AG04450 (cell line): ENCODE measurements at places on chromosomes 4 and X. TPM values are rescaled to one million over a fixed set of nuclear protein-coding genes. Genes with fewer than 3 reads are reported as not detected.
A peak's percentile ranks its signal among the peaks of the same experiment; 100 is the strongest.

The TBC1D9 gene
- 18.4 and 22.0 TPM in 2 replicates for polyA plus RNA-seq

The SLC49A3 gene
- 0.11 TPM in 1 of 2 replicates, not detected in the other for polyA plus RNA-seq

The REELD1 gene
- polyA plus RNA-seq = not detected in 2 replicates

The FGB gene
- polyA plus RNA-seq = 0.17 TPM in 1 of 2 replicates, not detected in the other

The SPINK2 gene
- not detected in 2 replicates for polyA plus RNA-seq

The CXCL3 gene
- 0.43 and 0.74 TPM in 2 replicates for polyA plus RNA-seq

The DAPP1 gene
- not detected in 2 replicates for polyA plus RNA-seq

GRCh38 chrX:40470830-40471429, 109.8 kb upstream of the ATP6AP2 start:
- DNase-seq = no peak

DNA sequence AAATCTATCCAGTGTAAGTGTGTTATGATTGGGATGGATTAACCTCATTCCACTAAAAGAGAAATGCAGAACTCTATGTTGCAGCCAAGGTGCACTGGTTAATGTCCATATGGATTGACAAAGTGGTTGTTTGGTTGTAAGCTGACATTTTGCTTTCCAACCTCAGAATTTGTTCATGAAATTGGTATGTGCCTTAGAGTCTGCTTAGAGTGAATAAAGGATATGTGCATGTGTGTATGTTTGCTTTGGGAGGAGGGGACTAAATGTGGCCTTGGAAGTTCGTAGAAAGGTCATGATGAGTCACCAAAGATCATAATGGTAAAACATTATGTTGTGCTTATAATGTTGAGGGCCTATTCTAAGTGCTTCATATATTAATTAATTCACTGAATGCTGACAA, 44.1 kb upstream of the MBNL3 start:
- no peak for DNase-seq

DNA sequence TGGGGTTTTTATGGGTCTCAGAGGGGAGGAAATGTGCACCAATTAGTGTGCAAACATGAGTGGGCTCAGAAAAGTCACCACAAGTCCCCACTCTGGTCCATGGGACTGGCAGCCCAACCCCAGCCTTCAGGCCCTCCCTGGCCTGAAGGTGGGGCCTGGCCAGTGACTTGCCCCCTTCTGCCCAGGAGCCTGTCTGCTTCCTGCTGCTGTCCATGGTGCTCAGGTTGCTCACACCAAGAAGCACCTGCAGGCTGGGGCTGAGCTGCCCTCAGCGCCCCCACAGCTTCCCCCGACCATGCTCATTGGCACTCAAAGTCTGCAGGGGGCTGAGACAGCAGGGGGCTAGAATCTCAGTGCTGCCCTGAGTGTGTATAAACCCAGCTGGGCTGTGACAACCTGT, 30.6 kb upstream of the GC start:
- no peak for DNase-seq

GRCh38 chrX:20212486-20213089, 54.1 kb downstream of the RPS6KA3 start:
- no peak for DNase-seq

GRCh38 chr4:182255441-182256190, 12.4 kb downstream of the TENM3 start:
- no peak for DNase-seq

DNA sequence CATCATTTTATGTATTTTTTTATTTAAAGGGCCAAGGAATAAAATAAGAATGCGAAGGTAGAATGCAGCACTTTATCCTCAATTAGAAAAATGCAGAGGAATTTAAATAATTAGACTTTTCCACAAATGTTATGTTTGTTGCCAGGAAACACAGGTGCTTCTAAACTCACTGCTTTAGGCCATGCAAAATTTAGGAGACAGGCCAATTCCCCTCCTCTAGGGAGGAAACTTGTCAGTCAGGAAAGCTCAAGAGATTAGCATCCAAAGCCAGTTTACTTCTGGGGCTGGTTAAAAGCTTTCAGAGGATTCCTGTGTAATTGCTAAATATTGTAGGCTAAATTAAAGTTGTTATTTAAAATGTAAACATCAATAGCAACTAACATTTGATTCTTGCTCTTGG, 124.5 kb downstream of the DMD start:
- no peak for DNase-seq

DNA sequence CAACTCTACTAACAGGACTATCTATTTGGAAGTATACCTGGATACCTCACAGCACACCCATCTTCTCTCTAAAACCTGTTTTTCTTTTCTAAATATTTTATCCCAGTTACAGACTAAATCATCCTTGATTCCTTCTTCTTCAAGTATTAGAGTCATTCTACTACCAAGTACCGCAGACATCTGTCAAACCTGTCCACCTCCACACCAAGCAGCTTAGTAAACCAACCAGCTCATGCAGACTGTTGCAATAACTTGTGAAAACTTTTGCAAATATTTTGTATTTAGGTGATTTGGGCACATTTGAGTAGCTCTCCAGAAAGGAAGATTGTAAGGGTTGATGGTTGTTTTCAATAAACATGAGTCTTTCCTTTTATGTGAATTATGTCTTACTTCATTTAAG, 238.6 kb downstream of the ADAMTS3 start:
- DNase-seq = no peak

DNA sequence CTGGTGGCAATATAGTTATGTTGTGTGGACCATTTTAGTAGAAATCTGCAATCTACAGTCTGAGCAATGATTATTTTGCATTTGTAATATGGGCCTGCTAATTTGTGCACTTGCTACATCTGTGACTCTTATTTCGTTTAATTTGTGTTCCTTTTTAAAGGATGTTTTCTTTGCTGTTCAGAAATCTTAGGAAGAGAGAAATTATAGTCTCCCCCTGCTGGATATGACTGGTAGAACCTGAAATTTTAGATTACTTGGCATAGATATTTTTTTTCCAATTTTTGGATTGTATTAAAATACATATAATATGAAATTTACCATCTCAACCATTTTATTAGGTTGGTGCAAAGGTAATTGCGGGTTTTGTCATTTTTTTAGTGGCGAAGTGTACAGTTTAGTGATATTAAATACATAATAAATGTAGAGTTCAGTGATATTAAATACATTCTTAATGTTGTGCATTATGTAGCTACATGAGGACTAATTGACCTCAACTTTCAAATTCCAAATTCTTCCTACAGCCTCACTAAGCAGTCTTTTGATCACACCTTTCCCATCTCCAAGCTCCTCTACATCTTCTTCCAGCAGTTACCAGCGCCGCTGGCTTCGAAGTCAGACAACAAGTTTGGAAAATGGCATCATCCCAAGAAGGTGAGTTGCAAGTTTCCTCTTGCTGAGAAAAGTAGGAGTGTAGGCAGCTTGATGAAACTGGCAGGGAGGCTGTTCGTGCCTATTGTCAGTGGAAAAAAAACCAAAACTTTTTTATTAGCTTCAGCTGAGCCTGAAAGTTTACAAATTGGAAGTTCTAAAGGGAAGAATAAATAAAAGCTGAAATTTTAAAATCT, 82.2 kb downstream of the FNIP2 start:
- DNase-seq = peak; percentile 10

DNA sequence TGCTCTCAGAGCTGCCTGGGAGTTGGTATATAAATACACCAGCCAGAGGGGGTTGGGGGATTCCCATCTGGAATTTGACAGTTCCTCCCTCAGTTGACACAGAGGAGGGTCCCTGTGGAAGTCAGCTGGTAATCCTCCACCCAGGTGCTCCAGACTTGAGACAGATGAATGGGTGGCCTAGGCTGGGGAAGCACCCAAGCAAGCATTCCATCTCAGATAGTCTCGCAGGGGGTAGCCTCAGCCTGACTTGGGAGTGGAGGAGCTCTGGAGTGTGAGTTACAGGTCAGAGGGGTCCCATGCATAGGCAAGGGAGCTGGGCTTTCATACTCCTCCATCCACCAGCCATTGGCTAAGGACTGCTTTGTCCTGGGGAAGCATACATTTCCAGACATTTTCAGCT, 229.3 kb upstream of the BCOR start:
- DNase-seq = no peak

DNA sequence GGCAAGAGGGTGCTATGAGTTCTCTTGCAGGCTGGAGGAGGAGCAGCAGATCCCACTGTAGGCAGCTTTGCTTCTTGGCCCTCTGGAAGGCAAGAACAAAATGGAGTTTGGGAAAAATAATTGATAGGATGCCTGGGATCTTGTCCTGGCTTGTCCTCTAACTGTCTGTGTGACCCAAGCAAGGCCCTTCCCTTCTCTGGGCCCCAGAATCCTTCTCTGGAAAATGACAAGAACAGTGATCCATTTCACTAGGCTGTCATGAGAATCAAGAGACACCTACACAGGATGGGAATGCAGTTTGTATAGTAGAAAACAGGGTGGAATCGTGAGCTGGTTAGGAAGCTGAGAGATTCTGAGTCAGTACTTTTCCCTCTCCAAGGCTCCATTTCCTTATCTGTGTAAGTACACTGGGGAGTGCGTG, 133.3 kb downstream of the PJA1 start:
- no peak for DNase-seq

GRCh38 chrX:114582698-114583395, 1.0 kb upstream of the HTR2C start:
- DNase-seq = no peak

- DNase-seq = no peak
These were observed 11.7 kb downstream of the NSD2 start for GRCh38 chr4:1882850-1883271.

GRCh38 chrX:25204182-25204581, 188.4 kb upstream of the ARX start:
- no peak for DNase-seq

GRCh38 chr4:138588501-138588900, 346.4 kb upstream of the SLC7A11 start:
- DNase-seq = no peak

DNA sequence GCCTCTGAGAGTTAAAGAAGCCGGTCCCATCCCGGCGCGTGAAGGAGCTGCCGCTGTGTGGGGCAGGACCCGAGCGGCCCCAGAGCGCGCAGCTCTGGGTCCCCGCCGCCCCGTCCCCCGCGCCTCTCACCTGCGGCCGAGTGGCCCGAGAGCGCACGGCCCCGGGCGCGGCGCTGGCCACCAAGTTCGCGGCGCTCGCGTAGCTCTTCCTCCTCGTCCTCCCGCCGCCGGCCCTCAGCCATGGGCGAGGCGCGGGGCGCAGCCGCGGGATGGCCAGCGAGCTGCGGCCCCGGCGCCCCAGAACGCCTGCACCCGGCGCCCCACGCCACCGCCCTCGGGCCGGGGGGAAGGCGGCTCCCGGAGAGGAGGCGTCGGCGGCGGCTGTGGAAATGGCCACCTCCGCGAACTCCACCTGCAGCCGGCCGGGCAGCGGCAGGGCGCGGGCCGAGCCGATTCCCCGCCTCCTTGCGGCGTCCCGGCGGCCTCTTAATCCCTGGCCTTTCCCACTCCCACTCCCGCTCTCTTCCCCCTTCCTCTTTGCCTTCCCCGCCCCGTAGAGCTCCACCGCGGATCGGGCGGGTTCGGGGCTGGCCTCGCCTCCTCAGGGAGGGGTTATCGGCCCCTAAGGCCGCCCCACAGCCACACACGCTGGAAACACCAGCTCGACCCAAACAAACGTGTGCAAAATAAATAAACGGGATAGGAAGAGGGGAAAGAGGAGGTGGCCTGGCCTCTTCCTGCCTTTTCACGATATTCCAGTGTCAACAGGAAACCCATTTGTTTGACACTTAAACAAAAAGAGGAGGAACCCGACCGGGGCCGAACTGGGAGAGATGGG, at the start of gene SH3D19:
Gene SH3D19, minus strand, starts transcription at position 495 of the 838 bp plus-strand sequence. Its CDS starts 253 bp downstream, at position 242.
- DNase-seq = no peak

DNA sequence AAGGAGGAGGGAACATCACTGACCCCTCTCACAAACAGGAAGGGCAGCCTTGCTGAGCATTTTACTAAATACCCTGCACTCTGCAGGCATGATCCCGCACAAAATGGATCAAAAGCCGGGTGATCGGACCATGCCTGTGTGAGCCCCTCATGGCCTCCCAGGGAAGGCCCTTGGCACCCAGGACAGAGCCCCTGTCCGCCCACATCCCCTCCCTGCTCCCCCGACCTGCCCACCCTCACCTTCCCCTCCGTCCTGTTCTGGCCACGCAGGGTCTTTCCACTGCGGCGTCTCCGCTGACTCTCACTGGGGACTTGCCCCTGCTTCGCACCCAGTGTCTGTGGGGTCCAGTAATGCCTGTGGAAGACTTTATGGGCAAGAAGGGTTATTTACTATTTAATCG, 105.0 kb downstream of the HMX1 start:
- DNase-seq = no peak
